ENCODE measurements at places on chromosomes 7 and 10.

GRCh38 chr7:44184206-44184872, 4.9 kb downstream of the GCK start:
- DNase-seq = no peak

DNA sequence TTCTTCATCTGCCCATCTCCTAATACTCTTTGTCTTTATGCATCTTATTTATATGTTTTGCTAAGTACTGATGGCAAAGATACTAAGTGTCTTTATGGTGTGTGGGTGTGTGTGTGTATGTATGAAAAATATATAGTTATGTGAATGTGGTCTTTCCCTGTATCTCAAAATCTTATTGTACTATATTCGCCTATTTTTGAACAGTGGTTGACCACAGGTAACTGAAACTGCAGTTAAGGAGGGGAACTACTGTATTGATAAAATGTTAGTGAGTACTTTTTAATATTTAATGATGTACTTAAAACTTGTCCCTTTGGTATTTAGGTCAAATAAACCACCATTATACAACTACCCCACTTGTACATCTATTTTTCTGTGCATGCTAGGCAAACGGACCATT, 85.9 kb downstream of the ADD3 start:
- no peak for DNase-seq

GRCh38 chr10:29328983-29329382, 40.1 kb downstream of the LYZL1 start:
- no peak for DNase-seq

GRCh38 chr7:115056019-115056418, 134.1 kb downstream of the MDFIC start:
- DNase-seq = no peak

- peak; percentile 57 for DNase-seq
Measured at GRCh38 chr7:16644636-16645592, 640 bp downstream of the ANKMY2 start.

DNA sequence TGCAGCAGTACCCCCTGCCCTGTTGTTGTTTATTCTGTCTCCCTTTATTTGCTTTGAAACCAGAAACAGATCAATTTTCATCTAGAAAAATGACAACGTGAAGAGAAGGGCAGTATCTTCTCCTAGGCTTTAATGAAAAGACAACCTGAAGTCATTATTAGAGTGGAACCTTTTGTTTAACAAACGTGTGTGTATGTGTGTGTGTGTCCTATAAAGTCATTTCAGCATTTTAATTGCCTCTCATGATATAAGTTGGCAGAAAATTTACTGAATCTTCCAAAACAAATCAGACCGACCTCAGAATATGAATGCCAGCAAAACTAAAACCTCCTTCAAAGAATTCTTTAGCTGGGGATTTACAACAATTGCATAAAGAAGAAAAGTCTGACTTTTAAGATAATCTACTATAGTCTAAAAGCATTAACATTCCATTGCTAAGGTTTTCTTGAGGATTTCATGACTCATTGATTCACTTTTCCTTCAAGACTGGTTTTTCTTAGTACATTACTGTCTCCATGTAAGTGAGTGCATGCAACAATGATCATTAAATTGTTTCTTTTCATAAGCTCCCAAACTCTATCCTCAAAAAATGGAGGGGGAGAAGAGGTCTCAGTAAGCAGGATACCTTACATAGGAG, 3.2 kb downstream of the GLI3 start:
- DNase-seq = no peak

DNA sequence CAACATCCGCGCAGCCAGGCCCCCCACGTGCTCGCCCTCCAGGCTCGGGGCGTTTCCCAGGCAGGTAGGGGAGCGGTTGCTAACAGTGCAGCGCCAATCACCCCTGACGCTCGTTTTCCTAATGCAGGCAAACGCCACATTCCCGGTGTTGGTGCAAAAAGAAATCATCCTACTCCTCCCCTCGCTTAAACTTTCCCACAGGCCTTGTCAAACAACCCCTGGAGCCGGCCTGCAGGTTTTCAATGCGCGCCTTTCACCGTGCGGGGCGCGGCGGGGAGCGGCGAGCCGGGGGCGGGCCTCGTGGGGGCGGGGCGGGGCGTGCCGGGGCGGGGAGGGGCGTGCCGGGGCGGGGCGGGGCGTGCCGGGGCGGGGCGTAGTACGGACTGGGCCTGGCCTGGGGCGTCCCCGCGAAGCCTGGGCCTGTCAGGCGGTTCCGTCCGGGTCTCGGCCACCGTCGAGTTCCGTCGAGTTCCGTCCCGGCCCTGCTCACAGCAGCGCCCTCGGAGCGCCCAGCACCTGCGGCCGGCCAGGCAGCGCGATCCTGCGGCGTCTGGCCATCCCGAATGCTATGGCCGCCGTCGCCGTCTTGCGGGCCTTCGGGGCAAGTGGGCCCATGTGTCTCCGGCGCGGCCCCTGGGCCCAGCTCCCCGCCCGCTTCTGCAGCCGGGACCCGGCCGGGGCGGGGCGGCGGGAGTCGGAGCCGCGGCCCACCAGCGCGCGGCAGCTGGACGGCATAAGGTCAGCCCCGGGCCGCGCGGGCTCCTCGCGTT, at the start of gene ECHDC3:
Gene ECHDC3, plus strand, starts transcription at position 374 of the 770 bp plus-strand sequence. Its CDS starts 195 bp downstream, at position 569.
- peak; percentile 35 for DNase-seq

GRCh38 chr10:546971-547590, 142.4 kb downstream of the DIP2C start:
- DNase-seq = peak; percentile 19

GRCh38 chr7:143048827-143049226, 3.3 kb upstream of the OR6V1 start:
- no peak for DNase-seq

DNA sequence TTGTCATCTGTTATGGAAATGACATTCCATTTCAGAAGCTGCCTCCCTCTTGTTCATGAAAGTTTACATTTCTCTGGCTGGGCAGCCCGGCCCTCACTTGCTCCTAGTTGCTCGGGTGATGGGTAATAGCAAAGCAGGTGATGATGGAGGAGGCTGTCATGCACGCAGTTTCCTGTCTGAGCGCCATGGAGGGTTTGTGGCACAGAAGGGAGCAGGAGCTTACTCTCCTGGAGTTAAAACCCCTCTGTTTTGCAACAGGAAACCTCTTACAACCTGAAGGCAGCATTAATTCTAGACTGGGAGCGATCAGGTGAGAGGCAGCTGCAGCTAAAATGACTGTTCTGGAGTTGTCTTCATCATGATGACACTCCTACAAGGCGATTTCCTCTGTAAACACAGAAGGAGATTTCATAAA, 34.1 kb upstream of the MKI67 start:
- DNase-seq = no peak

DNA sequence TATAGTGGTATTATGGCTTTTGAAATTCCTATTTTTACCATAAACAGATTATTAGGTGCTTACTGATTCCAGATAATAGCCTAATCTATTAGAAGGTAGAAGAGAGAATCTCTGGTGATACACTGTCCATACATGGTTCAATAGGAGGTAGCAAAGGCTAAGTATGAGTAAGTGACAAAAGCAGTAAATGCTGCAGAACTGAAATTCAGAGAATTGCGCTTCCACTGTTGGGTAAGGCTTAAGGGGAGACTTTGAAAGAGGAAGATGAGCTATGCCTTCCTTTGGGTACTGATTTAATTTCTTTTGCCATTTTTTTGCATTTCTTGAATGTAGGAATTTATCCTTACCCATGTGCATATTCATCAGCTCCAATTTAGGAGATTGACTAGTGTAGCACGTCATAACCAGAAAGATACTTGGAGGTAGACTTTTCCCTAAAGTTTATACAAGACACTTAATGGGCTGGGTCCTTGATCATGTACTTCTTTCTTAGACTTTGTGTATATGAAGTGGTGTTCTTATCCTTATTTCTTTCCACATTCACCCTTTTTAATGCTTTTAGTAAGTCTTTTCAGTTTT, 15.3 kb downstream of the MKLN1 start:
- no peak for DNase-seq

GRCh38 chr10:26215935-26216584, 514 bp upstream of the GAD2 start:
- DNase-seq = peak; percentile 79

DNA sequence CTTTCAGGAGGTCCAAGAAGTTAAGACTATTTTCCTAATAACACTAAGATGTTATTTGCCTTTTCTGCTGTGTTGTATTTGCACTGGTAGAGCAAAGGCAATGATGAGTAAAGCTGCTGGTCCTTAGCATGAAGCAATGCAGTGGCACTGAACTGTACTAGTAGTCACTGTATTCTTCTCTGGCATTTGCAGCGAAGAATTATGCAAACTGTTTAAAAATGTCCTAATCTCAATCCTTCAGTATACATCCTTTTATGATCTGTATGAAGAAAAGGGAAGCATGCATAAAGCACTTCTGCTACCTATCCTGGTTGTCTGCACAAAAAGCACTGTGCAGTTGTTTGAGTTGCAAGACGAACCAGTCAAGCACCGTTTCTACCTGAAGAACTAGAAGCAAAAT, 20.4 kb downstream of the IGF2BP3 start:
- DNase-seq = no peak

GRCh38 chr10:91977491-91977890, 53.9 kb downstream of the BTAF1 start:
- DNase-seq = no peak

DNA sequence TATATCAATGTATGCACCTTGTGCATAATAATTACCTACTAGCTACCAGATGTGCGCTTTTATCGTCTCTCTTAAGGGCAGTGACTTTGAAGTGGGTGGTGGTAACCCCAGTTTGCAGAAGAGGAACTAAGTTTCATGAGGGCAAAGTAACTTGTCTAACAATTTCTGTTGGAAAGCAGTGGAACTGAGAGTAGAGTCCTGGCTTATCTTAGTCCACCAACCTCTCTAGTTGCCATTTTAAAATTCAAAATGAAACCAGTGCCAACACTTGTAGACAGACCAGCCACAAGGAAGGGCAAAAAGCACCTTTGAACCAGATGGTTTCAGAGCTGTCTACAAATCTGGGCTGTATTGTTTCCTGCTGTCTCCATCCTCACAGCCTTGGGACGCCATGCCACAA, 32.0 kb upstream of the RBM20 start:
- no peak for DNase-seq

- peak; percentile 81 for DNase-seq
Measured at GRCh38 chr7:130063036-130063435, 7.3 kb upstream of the KLHDC10 start.

- no peak for DNase-seq
Measured at GRCh38 chr7:158740013-158740656, 35.5 kb upstream of the NCAPG2 start.

- peak; percentile 60 for DNase-seq
Measured at GRCh38 chr7:152925412-152926147, 166.0 kb downstream of the ACTR3B start.

DNA sequence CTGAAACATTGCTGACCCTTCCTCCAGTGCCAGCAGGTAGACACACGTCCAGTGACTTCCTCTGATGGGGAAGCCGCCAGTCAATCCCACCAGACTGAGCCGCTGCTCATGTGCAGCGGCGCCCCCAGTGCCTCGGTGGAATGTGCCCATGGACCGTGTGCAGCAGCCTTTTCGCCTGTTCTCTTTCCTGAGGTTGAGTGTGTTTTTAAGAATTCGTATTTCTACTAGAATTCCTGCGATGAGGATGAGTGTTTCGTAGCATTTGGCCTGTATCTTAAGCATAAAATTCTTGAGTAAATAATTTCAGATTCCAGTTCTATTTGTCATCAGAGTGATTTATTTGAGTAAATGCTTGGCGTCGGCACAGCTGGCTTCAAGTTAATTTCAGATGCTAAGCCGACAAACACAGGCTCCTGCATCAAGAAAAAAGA, 35.4 kb downstream of the BNIP3 start:
- DNase-seq = no peak

DNA sequence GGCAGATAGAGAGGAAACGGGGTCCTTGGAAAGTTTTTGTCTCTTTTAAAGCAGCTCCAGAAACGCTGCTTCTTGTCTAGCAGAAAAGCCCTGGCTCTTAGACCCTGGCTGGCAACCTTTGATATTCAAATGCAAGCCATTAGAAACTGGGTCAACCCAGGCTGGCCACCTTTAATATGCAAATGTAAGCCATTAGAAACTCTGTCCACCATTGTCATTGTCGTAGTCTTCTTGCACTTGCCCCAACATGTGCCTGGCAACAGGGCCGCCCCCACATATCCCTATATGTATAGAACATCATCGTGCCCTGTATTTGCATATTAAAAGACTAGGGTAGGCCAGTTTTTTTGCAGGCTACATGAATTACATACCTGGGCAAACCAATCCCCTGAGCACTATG, 621.3 kb upstream of the DPP6 start:
- no peak for DNase-seq
